T-cell (primary cell): ENCODE measurements at places on chromosomes 11 and 22. TPM values are rescaled to one million over a fixed set of nuclear protein-coding genes. Genes with fewer than 3 reads are reported as not detected.

The PNPLA3 gene
- total RNA-seq = not detected

The LIF gene
- 3.3 TPM for total RNA-seq

The MPZL2 gene
- total RNA-seq = 3.0 TPM

The TCN1 gene
- total RNA-seq = not detected

The MEI1 gene
- total RNA-seq = 89.2 TPM

The NXPE2 gene
- total RNA-seq = not detected

The NLRP10 gene
- total RNA-seq = not detected

GRCh38 chr22:39949964-39950737 lies 10.0 kb upstream of the TMA7B start:
- peak overlapping the region; percentile 62 for H3K27ac ChIP-seq

GRCh38 chr22:42385696-42386095 lies 46.5 kb downstream of the NFAM1 start:
- no peak overlapping the region for H3K4me3 ChIP-seq
- no peaks in the 10 kb centered on the region for H3K4me1 ChIP-seq
- H3K36me3 ChIP-seq = no peaks in the 10 kb centered on the region
- no peak overlapping the region for H3K27ac ChIP-seq
- no peak for DNase-seq
- H3K27me3 ChIP-seq = peaks cover 13% of the 10 kb centered on the region

DNA sequence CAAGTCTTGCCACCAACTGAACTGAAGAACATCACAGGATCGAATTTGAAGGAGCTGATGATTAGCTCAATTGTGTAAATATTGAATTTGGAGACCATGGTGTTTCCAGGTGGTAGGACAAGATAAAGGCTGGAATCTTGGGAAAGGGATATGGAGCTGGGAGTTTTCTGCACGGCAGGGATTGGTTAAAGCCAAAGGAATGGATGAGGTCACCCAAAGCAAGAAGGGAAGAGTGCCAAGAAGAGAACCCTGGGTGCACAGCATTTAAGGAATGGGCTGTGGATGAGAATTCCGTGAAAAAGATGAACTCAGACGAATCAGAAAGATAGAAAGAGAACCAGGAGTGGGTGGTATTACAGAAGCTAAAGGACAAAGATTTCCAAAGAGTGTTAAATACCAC lies 29.4 kb upstream of the RRAS2 start:
- H3K36me3 ChIP-seq = no peaks in the 10 kb centered on the region
- H3K27me3 ChIP-seq = no peaks in the 10 kb centered on the region
- no peak for DNase-seq
- peaks cover 2% of the 10 kb centered on the region for H3K4me1 ChIP-seq
- H3K27ac ChIP-seq = no peak overlapping the region

- H3K4me1 ChIP-seq = peaks cover 22% of the 10 kb centered on the region
- no peak overlapping the region for H3K27ac ChIP-seq
- H3K27me3 ChIP-seq = no peaks in the 10 kb centered on the region
- no peak for DNase-seq
- peak overlapping the region; percentile 18 for H3K4me3 ChIP-seq
Measured at GRCh38 chr22:50292643-50293440, 14.6 kb downstream of the PLXNB2 start.

DNA sequence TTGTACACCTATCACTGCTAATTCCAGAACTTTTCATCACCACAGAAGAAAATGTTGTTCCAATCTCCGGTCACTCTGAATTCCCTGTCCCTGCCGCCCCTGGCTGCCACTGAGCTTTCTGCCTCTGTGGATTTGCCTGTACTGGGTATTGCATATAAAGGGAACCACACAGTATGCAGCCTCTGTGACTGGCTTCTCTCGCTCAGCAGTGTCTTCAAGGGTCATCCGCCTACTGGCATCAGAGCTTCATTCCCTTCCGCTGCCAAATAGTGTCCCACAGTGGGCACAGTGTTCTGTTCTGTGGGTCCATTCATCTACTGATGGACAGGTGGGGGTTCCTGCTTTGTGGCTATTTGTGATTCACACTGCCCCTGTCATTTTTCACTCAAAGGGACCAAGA lies 5.3 kb downstream of the DHCR7 start:
- H3K4me1 ChIP-seq = peaks cover 6% of the 10 kb centered on the region
- DNase-seq = no peak
- H3K4me3 ChIP-seq = no peak overlapping the region
- H3K36me3 ChIP-seq = peaks cover 53% of the 10 kb centered on the region

DNA sequence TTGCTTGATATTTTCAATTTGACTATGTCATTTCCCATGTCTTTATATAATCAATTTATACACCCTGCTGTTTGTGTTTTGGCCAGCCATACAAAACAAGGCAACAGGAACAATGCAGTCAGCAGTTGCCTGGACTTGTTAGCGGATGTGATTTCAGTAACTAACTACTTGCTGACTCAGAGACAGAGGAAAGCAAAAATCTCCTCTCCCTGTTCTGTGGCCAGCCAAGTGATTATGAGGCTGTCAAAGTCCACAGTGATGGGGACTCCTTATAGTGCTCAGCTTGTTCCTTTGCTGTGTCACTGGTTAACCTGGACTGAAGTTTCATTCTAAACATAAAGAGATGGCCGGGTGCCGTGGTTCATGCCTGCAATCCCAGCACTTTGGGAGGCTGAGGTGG lies 32.6 kb upstream of the APLP2 start:
- no peaks in the 10 kb centered on the region for H3K36me3 ChIP-seq
- no peaks in the 10 kb centered on the region for H3K4me1 ChIP-seq
- no peak overlapping the region for H3K27ac ChIP-seq
- H3K4me3 ChIP-seq = no peak overlapping the region

DNA sequence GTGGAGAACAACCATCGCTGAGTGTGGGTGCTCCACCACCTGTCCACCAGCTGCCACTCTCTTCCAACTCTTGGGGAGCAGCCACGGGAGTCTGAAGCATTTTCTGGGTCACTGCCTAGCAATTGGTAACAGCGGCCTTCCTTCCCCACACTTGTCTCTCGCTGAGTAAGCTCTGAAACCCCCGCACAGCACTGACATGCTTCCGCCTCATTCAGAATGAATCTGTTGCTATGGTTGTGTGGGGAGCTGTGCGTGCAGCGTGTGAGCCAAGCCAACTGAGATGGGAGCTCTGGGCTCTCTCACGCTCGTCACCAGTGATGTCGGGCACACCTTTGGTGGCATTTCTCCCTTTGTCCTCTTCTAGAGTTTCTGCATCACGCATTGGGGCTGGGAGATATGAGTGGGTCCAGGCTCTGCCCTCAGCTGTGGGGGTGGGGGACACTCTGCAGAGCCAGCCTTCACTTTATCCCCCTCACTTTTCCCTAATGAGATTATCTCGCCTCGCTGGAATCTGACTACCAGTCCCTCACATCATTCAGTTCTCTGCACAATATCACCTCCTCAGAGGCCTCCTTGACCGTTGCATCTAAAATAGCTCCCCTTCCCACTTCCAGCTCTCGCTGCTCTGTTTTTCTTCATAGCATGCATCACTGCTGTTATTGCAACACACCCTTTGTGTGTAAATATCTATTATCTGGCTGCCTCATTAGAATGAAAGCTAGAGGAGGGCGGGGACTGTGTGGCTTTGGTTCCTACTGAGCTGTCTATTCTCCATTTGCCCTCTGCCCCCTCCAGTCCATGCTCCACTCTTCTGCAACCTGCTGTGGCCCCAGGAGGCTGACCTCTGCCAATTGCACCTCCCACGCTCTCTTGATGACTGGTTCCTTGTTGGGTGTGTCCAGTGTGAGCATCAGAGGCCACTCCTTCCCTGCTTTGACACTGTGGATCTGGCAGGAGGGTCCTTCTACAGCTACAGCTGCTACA lies 569.9 kb upstream of the CADM1 start:
- no peaks in the 10 kb centered on the region for H3K36me3 ChIP-seq
- no peaks in the 10 kb centered on the region for H3K27me3 ChIP-seq
- no peak overlapping the region for H3K27ac ChIP-seq
- DNase-seq = no peak

- no peaks in the 10 kb centered on the region for H3K27me3 ChIP-seq
- no peaks in the 10 kb centered on the region for H3K4me1 ChIP-seq
- no peak for DNase-seq
- H3K4me3 ChIP-seq = no peak overlapping the region
- H3K27ac ChIP-seq = no peak overlapping the region
Measured at GRCh38 chr22:46900549-46900948, 138.1 kb downstream of the TBC1D22A start.

DNA sequence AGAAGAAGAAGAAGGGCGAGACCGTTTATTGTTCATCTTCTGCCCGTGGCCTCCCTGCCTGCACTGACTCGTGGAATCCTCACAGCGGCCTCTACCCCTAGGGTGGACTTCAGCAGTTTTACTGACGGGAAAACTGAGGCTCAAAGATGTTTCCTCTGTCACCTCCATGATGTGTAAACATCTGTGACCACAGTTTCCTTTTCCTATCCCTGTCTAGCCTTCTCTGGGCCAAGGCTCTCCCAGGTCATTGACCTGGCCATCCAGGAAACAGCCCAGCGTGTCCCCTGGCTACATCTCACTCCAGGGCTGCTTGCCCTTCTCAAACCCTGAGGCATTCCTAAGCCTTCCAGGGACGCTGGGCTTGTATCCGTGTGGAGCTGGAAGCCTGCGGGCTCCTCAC lies 49.0 kb upstream of the GCAT start:
- DNase-seq = no peak
- peaks cover 19% of the 10 kb centered on the region for H3K36me3 ChIP-seq
- no peak overlapping the region for H3K4me3 ChIP-seq
- no peaks in the 10 kb centered on the region for H3K27me3 ChIP-seq
- no peak overlapping the region for H3K27ac ChIP-seq
- H3K4me1 ChIP-seq = no peaks in the 10 kb centered on the region

DNA sequence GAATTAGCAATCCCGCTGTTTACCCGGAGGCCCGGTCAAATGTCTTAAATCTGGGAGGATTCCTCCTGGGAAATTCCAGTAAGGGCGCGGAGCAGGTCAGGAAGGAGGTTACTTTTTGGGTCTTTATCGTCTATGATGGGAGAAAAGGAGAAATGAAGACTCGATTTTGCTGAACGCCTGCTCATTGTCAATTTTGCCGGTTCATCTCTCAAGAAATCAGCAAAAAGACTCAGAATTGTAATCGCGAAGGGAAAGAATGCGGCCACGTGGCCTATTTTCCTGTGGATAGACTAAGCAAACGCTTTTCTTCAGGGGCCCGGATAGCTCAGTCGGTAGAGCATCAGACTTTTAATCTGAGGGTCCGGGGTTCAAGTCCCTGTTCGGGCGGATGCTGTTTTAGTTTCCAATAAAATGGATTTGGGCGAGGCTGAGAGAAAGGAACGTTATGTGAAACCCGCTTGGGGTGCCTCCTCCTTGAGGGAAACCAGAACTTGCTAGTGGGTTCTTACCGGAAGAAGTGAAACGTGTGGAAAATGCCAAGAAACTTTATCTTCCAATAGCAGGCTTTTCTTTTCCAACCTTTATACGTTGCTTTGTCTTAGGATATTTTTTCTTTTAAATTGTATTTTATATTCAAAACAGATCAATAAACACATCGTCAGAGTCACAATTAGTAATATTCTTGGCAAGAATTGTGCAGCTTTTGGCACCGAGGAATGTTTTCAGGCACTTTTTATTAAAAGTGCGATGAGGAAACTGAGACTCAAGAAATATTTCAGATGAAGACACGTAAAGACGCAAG lies 45.0 kb downstream of the OR4D9 start:
- DNase-seq = peak; percentile 44
- peaks cover 2% of the 10 kb centered on the region for H3K27me3 ChIP-seq
- no peak overlapping the region for H3K27ac ChIP-seq
- peaks cover 14% of the 10 kb centered on the region for H3K4me1 ChIP-seq
- peak overlapping the region; percentile 34 for H3K4me3 ChIP-seq
